ENCODE measurements at places on chromosomes 5 and 9.

DNA sequence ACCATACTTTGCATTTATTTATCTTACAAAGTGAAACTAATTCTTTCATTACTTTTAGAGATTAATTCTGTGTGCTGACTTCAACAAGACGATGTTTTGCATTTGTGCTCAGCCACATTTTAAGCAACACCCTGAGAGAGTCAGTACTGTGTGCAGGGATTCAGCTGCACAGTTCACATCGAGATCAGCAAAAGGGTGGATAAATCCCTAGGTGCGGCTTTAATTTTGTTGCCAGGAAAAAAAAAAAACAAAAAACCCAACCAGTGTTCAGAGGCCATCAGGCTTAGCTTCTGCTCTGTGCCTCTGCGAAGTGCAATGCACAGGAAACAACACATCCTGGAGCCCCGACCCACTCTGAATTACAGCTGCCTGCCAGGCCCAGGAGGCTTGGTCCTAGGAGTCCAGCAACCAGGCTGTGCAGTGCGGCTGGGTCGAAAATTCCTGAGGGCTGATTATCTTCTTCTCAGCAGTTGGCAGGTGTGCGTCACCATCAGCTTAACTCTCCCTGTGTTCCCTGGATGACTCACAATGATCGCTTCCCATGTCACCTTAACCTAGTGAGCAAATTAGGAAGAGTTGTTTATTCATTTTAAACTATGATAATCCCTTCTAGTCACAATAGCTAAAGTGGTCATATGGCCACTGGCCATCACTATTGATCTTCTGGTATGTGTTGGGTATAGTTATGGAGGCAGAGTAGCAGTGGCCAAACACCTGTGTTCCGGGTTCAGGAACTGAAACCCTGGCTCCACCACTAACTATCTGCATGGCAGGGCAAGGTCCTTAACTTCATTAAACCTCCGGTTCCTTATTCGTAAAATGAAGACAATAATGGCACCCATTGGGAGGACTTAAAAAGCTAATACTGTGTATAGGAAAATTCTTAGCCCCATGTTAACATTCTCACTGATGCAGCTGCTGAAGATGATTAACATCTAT lies 31.2 kb upstream of the NDUFB6 start:
- DNase-seq: no peak
- no peak overlapping the region for H3K27ac ChIP-seq
- no peaks in the 10 kb centered on the region for H3K4me1 ChIP-seq
- H3K4me3 ChIP-seq: no peak overlapping the region
- H3K36me3 ChIP-seq: no peaks in the 10 kb centered on the region

DNA sequence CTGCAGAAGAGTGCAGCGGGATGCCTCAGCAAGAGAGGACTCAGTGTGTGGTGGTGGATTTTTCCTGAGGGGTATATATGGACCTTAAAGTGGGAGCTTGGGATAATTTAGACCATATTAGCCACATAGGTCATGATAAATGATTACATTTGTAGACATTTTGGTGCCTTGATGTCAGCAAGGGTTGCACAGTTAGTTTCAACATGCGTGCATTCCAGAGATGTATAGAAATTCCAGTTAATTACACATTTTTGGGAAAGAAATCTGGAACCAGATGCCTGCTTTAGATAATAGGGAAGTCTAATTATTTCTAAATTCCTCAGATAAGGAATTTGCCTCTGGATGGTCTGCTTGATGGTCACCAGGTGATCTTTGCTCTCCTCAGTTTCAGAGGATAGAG lies 440.6 kb upstream of the PAPPA start:
- H3K4me1 ChIP-seq: no peaks in the 10 kb centered on the region
- no peaks in the 10 kb centered on the region for H3K27me3 ChIP-seq
- H3K36me3 ChIP-seq: no peaks in the 10 kb centered on the region

GRCh38 chr9:35976726-35977125 lies 18.8 kb upstream of the OR2S2 start:
- H3K4me3 ChIP-seq: no peak overlapping the region
- H3K27ac ChIP-seq: no peak overlapping the region
- DNase-seq: no peak
- H3K4me1 ChIP-seq: no peaks in the 10 kb centered on the region
- peaks cover 4% of the 10 kb centered on the region for H3K27me3 ChIP-seq
- no peaks in the 10 kb centered on the region for H3K36me3 ChIP-seq

DNA sequence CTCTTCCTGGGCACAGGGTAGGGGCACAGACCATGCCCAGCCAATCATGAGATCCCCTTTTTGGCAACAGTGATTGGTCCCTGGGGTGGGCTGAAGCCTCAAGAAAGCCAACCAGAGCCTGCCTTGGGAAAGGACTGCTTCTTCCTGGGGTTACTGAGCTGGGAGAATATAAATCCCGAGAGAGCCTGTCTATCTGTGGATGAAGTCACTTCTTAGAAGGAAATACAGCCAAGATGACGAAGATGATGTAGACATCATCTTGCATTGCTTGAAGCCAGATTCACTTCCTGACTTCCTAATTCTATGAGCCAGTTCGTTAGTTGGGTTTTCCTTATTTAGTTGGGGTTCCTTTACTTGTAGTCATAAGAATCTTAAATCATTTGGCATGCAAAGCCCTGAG lies 50.1 kb upstream of the PWWP2A start:
- peak overlapping the region; percentile 20 for H3K27ac ChIP-seq
- no peaks in the 10 kb centered on the region for H3K27me3 ChIP-seq
- H3K36me3 ChIP-seq: no peaks in the 10 kb centered on the region
- no peak overlapping the region for H3K4me3 ChIP-seq

DNA sequence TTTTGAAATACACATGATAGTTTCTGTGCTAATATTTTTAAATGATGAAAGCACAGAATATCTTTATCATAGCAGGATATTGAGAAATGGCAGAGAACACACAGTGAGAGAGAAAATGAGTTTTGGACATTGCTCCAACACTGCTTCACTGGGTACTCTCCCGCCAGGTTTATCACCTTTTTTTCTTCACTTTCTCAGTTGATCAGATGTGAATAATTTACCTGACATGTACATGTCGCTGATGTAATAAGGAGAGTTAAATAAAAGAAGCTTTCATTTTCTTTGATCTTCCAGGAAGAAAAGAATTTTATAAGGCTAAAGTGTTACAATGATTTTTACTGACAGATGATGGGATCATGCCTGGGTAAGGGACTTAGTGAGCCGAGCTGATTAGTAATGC lies 134.5 kb downstream of the ALDH1A1 start:
- H3K4me3 ChIP-seq: no peak overlapping the region
- no peaks in the 10 kb centered on the region for H3K4me1 ChIP-seq
- H3K36me3 ChIP-seq: no peaks in the 10 kb centered on the region
- no peaks in the 10 kb centered on the region for H3K27me3 ChIP-seq
- no peak overlapping the region for H3K27ac ChIP-seq

DNA sequence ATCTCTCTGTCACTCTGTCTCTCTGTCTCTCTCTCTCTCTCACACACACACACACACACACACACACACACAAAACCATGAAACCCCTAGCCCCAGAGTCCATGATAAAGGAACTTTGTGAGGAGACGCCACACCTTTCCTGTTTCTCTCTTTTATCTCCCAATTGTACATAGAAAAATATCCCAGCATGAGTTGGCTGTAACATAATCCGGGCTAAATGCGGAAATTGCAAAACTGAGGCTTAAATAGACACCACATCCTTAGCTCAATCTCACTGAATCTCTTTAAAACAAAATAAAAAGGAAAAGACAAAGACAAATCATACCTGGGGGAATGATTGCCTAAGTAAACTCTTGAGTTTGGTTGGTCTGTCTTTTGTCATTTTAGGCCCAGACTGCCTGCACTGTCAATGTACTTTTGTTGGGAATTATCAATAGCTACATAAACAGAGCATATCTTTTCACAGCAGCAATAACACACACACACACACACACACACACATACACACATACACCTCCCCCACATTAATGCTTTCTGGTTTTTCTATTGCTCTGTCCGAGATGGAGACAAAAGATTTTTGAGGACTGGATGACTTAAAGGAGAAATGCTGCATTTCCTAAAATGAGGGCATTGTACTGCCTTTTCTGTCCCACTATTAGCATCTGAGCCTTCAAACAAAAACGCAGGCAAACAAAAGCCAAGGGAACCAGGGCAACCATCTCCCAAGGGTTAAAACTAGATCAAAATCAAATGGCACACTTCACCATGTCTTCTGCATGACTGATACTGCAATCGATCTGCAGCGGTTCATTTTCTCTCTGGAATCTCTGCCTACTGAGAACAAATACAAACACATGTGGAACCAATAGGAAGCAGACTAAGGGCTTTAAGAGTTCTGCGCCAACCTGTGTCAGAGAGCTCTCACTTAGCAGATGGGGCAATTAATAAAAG lies 321.5 kb downstream of the NFIB start:
- no peaks in the 10 kb centered on the region for H3K27me3 ChIP-seq
- no peak overlapping the region for H3K4me3 ChIP-seq
- no peaks in the 10 kb centered on the region for H3K36me3 ChIP-seq
- no peak for DNase-seq
